T-helper 9 cell (primary cell): ENCODE measurements at places on chromosomes 12 and 14.

DNA sequence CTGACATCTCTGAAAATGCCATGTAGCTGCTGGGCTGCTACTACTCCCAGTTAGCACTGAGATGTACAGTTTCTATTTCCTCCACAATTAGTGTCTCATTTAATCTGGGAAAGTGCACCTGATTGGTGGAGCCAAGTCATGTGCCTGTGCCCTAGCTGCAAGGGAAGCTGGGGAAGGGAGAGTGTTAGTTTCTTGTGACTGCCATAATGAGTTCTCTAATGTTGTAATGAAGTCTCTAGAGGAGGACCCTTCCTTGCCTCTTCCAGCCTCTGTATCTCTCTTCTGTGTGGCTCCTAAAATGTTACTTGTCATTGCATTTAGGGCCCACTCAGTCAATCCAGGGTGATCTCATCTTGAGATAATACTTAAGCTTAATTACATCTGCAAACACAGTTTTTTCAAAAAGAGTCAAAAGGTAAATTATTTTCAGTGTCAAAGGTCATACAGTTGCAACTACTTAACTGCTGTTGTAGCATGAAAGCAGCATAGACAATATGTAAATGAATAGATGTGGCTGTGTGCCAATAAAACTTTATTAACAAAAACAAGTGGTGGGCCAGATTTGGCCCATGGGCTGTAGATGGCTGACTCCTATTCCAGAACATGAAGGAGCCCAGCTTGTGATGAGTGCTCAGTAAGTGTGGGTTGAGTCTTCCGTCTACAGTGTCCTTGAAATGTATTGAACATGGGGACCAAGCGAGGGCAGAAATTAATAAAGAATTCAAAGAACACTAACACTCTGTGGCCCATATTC lies 137.2 kb upstream of the MAP1LC3B2 start:
- DNase-seq: no peak

DNA sequence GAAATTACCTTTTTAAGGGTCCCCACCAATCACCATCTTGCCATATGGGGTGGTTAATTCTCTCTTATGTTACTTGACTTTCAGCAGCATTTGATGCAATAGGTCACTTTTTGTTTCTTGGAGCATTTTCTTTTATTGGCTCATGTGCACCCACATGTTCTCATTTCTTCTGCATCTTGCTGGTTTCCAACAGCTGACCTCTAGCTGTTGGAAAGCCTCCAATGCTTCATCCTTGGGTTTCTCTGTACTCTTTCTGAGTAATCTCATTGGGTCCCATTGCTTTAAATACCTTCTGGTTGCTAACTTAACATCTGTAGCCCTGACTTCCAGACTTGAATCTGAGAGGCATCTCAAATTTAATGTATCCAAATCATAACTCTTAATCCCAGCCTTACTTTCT lies 116.8 kb downstream of the CRADD start:
- DNase-seq: no peak

- DNase-seq: no peak
These were observed 18.2 kb downstream of the DYNC1H1 start for GRCh38 chr14:101982621-101983020.

GRCh38 chr14:76640923-76641395 lies 120.3 kb upstream of the VASH1 start:
- DNase-seq: no peak

DNA sequence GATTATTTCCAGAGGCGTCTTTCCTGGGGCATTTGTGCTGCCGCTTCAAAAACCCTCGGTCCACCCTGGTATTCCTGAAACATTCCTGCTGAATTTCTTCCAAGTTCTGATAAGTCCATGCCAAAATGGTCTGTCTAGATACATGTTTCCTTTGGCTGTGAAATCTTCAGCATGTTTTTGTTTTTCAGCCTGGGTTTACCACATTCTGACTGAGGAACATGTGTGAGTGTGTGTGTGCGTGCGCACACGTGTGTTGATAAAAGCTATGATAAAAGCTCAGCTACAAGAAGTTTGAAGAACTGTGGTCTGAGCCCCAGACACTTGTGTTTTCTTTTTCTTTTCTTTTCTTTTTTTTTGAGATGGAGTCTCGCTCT lies 22.4 kb downstream of the ANKRD9 start:
- DNase-seq: no peak

DNA sequence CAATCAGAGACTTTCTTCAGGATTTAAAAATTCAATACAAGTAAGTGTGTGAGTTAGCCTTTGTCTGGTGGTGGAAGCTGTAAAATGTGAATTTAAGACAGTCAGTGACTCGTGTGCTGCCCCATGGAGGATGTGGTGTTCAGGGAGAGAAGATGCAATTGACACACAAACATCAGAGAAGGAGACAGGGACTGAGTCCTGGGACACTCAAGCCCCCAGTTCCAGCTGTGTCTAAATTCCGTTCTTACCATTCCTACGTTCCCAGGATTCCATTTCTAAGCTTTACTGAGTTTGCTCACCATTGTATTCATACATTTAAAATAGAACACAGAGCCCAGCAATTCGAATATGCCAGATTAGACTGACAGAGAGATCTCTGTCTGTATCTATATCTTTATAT lies 67.6 kb downstream of the C12orf56 start:
- no peak for DNase-seq

- DNase-seq: no peak
These were observed 309.4 kb downstream of the KCNC2 start for GRCh38 chr12:74900232-74900631.

- DNase-seq: no peak
These were observed 32.8 kb upstream of the KLHL42 start for GRCh38 chr12:27747111-27747820.

DNA sequence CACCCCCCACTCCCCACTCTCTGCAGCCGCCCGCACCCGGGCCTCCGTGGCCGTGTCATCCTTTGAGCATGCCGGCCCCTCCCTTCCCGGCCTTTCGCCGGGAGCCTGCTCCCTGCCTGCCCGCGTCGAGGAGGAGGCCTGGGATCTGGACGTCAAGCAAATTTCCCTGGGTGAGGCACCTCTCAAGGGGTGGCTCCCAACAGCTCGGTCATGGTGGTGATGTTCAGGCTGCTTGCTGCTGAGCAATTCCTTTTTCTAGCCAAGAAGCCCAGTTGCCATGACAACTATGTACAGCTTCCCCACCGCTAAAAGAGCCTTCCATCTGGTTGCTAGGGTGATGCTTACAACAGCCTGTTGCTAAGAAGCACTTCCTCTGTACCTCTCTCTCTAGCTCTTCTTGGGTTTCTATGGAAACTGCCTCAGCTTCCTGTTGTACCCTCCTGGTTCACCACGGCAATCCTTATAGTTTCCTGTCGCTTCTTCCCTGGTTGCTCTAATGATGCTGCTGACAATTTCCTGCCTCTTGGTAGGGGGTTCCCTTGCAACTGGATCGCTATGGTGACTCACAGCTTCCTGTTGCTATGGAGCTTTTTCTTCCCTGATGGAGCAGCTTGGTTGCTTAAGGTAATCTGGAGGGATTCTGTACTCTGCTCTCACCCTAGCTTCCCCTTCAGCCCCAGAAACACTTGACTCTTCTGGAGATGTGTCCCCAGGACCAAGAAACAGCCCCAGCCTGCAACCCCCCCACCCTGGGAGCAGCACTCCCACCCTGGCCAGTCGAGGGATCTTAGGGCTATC lies 11.0 kb downstream of the ZNF219 start:
- DNase-seq: peak; percentile 68

DNA sequence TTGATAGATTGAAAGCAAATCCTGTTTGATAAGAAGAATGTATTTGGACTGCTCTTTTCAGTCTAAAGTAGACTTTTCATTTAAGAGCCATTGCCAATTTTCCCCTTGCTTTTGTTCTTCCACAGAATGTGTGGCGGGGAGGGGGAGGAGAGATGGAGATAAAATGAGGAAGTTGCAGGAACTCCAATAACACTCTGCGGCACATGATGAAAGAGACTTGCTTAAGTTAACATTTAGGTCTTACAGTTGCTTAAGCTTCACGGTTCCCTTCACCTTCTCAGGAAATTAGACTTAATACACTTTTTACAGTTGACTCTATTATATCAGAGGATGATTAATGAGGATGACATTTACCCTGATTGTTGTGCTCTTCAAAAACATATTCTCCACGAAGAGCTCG lies 537.3 kb downstream of the TMTC2 start:
- no peak for DNase-seq

GRCh38 chr14:62658631-62659030 lies 386.6 kb downstream of the KCNH5 start:
- DNase-seq: no peak

- no peak for DNase-seq
These were observed 1.2 kb upstream of the TGFB3 start for GRCh38 chr14:75983019-75983358.

GRCh38 chr12:131348231-131348630 lies 362.7 kb upstream of the SFSWAP start:
- DNase-seq: no peak

DNA sequence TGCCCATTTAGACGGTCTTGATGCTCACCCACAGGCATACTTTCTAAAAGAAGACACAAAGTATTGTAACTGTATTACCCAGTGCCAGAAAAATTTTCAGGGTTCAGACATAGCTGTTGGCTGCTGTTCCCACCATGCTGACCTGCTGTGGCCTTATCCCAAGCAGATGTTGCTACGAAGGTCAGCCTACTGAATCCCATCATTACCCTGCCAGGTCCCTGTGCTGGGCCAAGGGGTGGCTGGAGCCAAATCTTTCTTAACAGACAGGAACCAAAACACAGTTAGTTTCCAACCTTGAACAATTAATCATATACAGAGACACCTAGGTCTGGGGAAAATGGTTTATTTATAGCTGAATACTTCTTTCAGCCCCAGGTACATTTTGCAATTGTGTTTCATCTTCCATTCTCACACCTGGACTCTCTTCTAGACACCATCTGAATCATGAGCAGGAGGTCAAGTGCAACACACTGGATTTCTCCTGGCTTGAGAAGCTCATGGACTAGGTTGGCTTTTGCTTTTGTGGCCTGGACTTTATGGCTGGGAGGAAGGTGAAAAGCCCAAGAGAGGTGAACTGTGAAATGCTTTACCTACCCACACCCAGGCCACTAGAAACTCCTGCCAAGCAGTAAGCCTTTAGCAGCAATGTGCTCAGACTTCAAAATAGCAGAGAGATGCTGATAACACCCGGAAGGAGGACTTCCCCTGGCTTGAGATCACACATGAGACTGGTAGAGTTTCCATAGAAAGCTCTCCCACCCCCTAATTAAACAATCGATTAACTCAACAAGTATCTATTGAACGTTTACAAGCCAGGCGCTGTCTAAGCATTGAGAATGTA lies 150.1 kb downstream of the SUDS3 start:
- DNase-seq: no peak
